Activated CD4-positive, alpha-beta T cell treated with anti-CD3 and anti-CD28 coated beads for 48 hours (primary cell): ENCODE measurements at places on chromosomes 7 and 10.
A peak's percentile ranks its signal among the peaks of the same experiment; 100 is the strongest.

- no peak for DNase-seq
Measured at GRCh38 chr10:52875336-52875735, 102.8 kb upstream of the MBL2 start.

- DNase-seq, result no peak
Measured at GRCh38 chr10:71476228-71477011, 79.7 kb downstream of the CDH23 start.

DNA sequence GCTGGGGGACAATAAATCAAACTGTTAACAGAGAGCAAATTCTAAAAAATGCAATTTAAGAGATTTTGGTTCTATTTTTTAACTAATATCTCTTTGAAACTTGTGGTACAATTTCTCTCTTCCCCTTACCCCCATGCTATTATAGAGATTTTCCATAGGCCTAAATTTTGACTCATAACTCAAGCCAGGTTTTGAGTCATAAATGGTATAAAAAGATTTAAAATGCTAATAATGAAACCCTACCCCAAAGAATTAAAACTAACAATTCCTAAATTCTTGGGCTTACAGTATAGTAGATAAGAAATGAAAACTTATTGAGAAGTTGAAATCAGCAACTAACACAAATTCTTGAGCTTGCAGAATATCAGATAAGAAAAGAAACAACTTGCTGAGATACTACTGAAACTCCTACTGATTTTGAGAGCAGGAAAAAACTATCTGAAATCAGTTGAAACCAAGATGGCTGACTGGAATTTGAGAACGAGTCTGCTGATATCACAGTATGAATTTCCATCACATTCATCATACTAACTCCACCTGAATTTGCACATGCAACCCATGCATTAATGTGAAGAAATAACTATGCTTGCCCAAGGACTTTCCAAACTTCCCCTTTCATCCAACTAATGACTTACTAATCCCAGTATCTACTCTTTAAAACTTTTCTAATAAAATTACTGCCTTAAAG lies 36.3 kb downstream of the POT1 start:
- DNase-seq, result no peak

GRCh38 chr7:68014031-68014736 lies 1017.6 kb downstream of the TYW1 start:
- DNase-seq, result no peak

DNA sequence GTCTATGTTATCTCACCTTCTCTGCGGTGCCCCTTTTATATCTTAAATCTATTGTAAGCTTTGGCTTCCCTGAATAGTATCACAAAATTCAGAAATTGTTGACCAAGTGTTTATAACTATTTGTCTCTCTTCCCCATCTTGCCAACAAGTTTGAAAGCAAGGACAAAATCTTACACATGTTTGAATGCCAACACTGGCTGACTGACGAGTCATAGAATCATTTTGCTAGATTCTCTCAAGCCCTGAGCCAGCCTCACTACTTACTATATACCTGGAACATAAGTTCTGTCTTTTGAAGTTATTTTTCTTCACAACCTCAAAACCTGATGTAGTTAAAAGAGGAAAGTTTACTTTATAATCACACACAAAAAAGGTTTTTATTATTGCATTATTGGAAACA lies 700.7 kb downstream of the PHTF2 start:
- no peak for DNase-seq

GRCh38 chr7:368651-369475 lies 78.9 kb downstream of the FOXL3 start:
- DNase-seq, result no peak

DNA sequence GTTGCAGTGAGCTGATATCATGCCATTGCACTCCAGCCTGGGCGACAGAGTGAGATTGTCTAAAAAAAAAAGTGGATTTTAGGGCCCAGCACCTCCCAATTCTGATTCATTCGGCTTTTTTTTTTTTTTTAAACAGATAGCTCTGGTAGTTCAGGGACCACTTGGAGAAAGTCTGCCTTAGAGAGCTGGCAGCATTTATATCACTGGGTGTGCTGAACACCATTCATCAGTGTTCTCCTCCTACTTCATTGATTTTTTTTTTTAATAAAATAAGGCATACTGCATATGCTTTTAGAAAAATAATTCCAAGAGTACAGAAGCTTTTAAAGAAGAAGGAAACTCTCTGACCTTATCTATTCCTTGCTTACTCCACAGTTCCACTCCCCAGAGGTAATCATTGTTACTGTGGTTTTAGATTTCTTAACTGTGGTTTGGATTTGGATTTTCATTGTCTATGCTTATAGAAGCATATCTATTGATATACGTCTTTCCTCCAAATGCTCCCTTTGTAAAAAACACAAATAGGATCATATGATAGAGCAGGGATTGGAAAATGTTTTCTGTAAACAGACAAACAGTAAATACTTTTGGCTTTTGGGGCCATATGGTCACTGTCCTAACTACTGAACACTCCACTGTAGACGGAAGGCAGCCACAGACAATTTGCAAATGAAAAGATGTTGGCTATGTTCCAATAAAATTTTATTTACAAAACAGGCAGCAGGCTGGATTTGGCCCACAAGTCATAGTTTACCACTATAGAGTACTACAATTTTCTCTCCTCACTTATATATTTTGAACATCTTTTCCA lies 21.1 kb upstream of the SAR1A start:
- DNase-seq, result no peak

- no peak for DNase-seq
Measured at GRCh38 chr10:35934642-35934995, 292.5 kb upstream of the FZD8 start.

GRCh38 chr7:88253640-88254039 lies 33.8 kb upstream of the SRI start:
- no peak for DNase-seq

DNA sequence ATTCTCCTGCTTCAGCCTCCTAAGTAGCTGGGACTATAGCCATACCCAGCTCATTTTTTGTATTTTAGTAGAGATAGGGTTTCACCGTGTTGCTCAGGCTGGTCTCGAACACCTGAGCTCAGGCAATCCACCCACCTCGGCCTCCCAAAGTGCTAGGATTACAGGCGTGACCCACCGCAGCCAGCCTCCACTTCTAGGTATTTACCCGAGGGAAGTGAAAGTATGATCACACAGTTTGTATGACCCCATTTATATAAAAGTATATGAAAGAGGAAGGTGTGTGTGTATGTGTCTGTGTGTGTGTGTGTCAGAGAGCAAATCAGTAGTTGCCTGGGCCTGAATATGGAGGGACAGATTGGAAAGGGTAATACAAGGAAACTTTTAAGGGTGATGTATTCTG lies 2.0 kb upstream of the PURB start:
- DNase-seq, result no peak

DNA sequence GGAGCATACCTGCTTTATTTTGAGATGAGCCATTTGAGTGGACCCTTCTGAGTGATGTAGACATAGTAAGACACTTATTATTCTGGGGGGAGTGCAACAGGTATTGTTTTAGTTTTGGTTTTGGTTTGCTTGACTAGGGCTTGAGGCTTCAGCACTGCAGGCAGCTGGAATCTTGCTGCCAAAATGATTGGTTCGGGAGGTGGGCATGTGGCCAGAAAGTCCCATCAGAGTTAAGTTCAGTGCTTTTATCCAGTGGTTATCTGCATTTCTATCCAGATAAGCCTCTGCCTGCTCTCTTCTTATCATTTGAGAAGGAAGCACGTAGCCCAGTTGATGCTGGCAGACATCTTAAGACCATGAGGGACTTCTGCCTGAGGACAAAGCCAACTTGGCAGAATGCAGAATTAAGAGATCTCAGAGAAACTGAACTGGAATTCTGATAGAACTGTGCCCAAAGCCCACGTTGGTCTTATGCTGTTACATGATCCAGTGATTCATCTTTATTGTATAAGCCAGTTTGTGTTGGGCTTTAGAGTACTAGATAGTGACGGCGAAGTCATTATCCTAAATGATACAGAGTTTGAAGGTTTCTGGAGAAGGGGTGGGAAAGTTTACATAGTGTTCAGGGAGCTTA lies 9.6 kb upstream of the JAZF1 start:
- DNase-seq, result no peak

DNA sequence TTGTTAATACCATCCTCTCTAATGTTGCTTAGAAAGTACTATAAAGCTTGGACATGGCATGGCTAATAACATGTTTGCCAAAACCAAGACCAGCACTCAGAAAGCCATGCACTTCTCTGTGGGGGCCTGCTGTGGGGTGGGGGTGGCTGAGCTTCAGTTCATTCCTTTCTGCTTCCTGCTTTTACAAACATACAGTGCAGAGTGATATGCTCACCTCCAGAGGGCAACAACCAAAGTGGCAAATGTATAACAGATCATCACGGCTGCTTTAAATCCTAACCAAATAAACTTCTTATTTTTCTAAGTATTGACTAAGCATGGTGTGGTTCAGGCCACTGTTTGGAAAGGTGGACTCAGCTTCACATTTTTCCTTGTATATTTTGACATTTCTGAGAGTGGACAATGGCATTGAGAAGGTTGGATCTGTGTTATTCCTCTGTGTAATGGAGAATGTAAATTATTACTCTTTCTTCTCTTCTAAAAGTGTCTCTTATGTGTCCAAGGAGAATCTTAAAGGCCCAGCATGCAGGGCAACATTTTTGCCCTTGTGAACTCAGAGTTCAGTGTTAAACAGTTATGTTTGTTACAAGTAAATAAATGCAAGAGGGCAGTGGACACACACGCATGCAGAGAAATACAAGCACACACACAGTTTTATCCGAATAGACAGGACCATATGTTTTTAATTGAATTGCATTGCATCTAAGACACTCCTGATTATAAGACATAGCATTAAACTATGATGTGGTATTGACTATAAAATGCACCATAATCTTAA lies 186.1 kb downstream of the HERPUD2 start:
- DNase-seq, result no peak

- no peak for DNase-seq
Measured at GRCh38 chr10:110456046-110456445, 41.7 kb upstream of the DUSP5 start.

DNA sequence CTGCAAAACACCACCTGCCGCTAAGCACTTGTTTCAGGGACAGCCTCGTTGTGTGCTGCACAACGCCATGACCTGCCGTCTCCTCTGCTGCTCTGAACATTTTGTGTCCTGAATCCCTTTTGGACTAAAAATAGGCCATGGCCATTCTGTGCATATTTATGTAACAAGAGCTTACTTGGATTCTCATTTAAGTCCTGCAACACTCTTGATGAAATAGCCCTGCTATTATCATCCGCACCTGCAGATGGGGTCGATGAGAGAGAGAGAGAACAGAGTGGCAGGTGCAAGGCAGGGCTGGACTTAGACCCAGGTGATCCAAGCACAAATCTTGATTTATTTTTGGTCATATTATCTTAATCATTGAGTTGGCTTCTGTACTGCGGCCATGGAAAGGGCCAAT lies 121.2 kb upstream of the PRKCQ start:
- DNase-seq, result peak; percentile 8

DNA sequence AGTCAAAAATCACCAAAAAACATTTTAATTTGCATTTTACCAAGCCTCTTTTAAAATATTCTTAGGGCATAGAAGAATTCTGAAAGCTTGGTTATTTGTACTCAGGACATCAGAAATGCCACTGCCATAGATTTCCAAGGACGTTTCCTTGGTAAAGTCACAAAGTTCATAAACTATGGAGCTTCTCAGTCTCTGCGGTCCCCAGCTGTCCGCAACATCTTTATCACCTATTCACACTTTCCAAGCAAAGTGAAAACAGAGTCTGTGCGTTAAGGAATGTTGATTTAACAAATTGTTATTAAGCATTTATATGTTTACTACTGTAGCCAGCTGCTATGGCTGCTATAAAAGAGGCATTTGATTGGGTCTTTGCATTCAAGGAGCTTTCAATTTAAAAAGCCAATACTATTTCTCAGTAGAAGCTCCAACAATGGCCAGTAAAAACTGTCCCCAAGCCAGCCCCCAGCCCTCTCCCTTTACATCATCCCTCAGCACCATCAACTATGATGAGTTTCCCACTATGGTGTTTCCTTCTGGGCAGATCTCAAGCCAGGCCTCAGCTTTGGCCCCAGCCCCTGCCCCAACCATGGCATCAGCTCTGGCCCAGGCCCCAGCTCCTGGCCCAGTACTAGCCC lies 36.8 kb downstream of the CADPS2 start:
- no peak for DNase-seq

GRCh38 chr7:110417611-110418010 lies 673.3 kb upstream of the LRRN3 start:
- DNase-seq, result no peak

DNA sequence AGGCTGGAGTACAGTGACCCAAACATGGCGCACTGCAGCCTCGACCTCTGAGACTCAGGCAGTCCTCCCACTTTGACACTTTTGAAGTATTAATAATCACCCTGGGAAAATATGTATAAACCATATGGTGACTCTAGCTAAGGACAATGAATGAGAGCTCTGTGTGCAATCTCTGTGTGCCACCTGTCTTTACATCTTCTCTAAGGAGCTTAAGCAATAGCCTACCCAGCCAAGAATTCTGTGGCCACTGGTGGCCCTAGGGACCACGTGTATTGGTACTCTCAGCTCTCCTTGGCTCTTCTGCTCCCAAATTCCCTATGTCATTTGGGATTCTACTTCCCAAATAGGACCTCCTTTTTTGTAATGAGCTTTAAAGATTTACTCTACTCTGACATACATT lies 23.7 kb downstream of the FGF8 start:
- DNase-seq, result no peak

DNA sequence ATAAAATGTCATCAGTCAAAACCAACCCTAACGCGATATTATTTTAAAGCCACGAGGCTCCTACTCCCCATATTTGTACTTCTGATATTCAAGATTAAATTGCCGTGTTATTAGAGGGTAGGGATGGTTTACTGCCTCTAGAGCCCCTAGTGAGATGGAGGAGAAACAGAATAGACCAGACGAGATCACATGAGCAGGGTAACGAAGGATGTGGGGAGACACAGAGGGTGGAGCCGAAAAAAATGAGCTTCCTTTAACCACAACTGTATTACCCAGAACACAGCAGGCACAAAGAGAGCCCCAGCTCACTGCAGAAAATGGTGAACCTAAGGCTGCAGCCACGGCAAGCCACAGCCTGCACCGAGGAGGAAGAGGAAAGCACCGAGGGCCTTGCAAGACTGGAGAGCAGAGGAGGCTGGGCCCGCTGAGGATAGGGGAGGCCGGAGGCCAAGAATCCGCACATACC lies 14.3 kb downstream of the ZC3HAV1 start:
- DNase-seq, result peak; percentile 70

DNA sequence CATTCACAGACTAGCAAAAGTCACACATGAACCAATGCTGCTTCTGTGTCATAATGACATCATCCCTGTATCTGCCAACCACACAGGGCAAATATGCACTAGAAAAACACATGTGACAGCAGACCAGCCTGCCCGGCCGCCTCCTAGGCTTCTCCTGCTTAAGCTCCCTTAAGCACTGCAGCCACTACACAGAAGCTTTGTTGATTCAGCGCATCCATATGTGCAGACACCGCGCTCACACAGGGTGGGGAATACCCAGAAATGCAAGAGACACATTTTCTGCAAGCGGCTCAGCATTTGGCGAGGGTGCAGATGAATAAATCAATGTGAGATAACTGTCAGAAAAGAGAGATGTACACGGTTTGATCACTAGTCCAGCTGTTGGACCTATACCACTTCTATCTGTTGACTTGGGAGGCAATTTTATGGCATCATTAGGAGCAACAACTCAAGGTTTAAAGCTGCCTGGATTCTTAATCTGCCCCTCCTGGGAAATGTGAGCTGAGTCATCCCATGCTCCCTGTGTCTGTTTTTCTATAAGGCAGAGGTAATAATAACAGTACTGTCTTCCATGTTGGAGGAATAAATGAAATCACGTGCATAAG lies 33.4 kb downstream of the CPXM2 start:
- no peak for DNase-seq
